ENCODE measurements at places on chromosomes 2 and 18.

DNA sequence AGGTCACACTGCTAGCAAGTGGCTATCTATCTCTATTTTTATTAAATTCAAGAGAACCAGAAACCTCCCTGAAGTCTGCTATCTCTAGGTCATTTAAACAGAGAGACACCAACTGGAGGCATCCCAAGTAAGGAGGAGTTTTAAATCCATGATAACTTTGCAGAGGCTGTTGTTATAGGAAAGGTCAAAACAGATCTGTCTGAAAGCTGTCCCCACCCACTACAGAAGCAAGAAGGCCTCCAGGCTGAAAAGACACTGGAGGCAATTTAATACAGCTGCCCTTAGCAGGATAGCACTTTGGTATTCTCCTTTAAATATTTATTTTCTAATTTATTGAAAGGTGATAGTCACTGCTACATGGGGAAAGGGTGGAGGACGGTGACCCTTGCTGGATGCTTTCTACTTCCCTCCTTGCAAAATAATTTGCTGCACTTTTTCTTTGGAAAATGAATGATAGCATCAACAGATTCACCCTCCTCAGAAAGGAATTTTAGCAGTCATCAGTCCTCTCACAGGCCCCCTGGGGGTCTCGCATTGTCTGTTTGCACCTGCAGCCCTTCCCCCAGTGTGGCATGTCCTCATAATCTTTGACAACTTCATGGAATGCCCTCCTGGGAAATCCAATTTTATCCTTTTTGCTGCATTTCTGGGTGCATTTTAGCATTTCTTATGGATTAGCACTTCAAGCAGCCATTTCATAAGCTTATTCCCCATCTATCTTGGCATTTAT, 429.5 kb upstream of the TNP1 start:
- DNase-seq, result no peak

DNA sequence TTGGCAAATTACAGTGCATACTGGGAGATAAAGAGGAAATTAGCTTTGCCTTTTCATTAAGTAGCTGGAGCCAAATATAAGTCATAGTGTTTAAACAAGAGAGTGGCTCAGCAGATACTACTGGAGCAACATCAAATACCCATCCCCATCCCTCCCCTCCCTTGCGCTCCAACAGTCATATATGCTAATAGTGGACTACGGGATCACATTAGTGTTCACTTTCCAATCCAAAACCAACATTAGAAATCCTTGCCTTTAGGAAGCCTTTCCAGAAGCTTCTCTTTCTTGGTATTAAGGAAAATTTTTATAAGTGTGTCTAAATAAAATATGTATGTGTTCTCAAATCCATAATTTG, 1669.3 kb downstream of the SUCLG1 start:
- no peak for DNase-seq

DNA sequence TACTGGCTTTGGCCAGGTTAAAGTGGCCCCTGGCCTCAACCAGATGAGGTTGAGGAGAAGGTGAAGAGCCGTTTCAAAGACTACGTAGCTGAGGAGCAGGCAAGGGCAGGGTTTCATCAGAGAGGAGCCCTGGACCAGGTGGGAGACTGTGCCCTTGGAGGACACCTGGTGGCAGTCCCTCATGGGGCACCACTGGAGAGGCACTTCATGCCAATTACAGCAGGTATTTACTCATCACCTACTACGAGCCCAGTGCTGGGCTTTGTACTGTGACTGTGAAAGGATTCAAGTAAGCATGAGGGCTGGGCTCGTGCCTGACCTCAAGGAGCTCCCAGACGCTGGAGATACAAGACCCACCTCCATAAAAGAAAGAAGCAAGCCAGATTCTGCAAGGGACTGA, 37.6 kb downstream of the SMAD7 start:
- no peak for DNase-seq

DNA sequence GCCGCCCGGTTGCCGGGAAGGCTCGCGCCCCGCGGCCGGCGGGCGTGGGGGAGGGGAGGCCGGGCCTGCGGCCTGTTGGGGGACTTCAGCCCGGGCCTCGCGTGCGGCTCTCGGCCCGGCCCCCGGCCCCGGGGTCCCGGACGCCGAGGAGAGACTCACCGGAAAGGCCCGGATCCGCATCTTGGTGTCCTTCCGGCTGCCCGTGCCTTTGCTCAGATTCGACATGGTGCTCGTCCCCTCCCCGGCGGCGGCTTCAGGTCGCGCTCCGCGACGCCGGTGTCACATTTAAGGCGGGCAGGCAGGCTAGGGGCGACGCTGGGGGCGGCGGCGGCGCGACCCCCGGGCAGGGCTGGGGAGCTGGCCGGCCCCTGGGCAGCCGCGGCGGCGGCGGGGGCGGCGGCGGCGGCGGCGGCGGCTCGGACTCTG, 365 bp downstream of the CUL3 start:
- no peak for DNase-seq

GRCh38 chr2:2061091-2061696, 269.9 kb downstream of the MYT1L start:
- DNase-seq, result peak; percentile 67

DNA sequence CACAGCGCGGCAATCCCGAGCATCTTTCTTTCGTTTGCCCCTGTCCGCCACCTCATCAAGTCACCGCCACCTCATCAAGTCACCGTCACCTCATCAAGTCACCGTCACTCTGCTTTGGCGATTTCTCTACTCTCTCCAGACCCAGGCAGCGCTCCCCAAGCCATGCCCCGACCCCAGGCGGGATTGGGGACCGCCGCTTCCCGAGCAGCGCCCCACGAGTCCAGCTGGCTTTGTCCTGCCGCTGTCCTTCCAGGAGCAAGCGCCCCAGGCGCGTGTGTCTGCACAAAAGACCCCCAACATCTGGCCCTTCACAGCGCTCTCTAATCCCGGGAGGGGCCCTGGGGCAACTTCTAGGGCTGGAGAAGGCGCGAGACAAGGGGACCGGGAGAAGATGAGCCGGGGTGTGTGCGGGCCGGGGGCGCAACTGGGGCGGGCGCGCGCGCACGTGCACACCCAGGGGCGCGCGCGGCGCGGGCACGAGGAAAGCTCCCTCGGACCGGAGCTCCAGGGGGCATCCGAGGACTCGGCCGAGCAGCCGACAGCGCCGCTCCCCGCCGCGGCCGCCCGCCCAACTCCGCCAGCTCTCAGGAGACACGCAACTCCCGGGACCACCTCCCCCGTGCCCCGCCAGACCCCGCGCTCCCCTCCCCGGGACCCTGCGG, 633 bp upstream of the RNF152 start:
- no peak for DNase-seq

DNA sequence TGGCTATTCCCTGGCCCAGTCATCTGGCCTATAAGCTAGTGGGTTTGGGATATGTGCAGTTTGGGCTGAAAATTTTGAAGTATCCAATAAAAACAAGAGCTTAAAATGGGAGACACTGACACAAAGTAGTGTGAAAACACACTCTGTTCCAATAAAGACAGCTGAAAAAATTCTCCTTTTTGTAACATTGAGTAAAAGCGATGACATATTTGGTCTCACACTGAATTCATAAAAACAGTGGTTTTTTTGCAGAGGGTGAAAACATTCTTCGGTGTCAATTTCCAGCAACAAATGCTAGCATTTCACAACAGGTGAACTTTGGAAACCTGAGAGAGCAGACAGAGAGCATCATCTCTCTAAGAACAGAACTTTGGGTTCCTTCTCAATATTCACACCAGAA, 142.2 kb downstream of the OSR1 start:
- no peak for DNase-seq

DNA sequence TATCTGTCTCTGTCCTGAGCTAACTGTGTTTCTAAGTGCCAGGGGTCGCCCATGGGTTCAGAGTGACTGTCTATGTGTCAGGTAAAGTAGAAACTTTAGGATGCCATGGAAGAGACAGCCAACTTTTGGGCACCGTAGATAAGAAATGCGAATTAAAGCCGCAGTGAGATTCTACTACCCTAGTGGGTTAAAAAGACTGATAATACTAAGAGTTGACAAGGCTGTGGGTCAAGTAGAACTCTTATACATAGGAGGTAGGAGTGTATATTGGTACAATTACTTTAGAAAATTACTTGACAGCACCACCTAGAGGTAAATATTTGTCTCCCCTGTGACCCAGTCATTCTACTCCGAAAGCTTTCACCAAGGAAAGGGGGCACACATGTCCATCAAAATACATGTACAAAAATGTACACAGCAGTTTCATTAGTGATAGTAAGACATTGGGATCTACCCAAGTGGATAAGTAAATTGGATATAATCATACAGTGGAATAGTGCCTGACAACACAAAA, 371.3 kb downstream of the SLC4A3 start:
- no peak for DNase-seq

DNA sequence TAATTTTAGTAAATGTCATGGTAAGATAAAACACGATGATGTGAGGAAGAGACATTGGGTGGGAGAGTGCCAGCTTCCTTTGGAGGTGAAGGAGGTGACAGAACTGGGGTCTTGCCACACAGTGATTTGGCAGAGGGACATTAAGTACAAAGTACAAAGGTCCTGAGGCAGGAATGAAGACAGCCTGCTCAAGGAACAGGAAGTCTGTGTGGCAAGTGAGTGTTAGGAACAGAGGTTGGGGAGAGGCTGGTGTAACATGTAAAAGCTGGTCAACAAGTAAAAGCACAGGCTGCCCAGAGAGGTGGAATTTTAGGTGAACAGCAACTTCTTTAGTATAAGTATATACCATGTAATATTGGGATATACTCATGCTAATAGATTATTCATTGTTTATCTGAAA, 73.1 kb downstream of the INPP5D start:
- DNase-seq, result no peak

GRCh38 chr2:143433251-143433650, 304.0 kb downstream of the ARHGAP15 start:
- DNase-seq, result no peak
